Hematopoietic multipotent progenitor cell (in vitro differentiated cells): ENCODE measurements at places on chromosomes 16 and 17. TPM values are rescaled to one million over a fixed set of nuclear protein-coding genes. Genes with fewer than 3 reads are reported as not detected.

GRCh38 chr17:34874478-34874877 is 86.8 kb downstream of the CCT6B start:
- DNase-seq, result no peak

DNA sequence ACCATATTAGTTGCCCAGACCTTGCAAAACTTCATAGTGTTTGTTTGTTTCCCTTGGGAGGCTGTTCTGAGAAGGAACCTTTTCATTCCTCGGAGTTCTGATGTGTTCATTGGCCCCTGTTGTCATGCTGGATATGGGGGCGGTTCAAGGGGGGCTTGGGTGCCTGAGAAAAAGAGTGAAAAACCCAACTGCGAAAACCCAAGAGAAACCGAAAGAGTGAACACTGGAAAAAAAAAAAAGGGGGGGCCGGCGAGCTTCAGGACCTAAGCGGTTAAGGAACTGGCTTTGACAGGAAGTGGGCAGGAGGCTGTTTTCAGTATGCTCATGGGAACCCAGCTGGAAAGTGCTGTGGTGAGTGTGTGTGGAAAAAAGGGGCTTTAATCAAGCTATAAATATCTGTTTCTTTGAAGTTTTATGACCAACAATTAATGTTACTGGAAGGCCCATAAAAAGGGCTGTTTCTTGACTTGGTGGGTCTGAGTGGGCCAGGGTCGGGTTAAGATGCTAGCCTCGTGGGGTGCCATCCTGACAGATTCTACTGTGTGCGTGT is 510.7 kb downstream of the MAF start:
- peak; percentile 97 for DNase-seq

DNA sequence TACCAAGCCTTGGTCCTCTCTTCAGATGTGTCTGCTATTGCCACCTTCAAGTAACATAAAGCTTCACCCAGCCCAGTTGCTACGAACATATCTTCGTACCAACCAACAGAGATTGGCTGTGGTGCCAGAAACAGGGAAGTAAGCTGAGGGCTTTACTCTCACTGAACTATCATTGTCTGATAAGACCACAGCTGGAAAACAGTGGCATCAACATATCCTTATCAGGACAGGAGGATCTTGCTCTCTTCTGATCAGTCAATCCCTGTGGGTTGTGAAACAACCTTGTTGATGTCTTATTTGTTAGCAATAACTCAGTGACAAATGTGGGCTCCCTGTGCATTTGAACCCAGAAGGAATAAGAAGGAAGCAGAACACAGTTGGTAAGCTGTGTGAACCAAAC is 446.3 kb upstream of the MAF start:
- DNase-seq, result no peak

GRCh38 chr17:76905836-76906235 is 37.6 kb downstream of the MGAT5B start:
- DNase-seq, result no peak

GRCh38 chr17:36674278-36674650 is 72.9 kb downstream of the MRM1 start:
- DNase-seq, result no peak

- no peak for DNase-seq
Measured at GRCh38 chr17:82225368-82226029, 3.3 kb upstream of the SLC16A3 start.

DNA sequence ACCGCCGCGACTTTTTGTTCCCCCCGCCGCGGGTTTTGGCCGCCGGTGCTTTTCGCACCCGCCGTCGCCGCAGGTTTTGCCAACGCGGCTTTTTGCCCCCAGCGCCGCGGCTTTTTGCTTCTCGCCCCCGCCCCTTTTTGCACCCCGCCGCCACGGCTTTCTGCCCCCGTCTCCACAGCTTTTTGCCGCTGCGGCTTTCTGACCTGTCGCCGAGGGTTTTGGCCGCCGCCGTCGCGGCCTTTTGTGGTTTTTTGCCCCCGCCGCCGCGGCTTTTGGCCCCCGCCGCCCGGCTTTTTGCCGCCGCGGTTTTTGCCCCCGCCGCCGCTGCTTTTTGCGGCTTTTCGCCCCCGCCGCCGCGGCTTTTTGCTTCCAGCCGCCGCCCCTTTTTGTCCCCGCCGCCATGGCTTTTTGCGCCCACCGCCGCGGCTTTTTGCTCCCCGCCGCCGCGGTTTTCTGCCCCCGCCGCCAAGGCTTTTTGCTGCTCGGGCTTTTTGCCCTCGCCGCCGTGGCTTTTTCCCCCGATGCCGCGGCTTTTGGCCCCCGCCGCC is 151.1 kb downstream of the KCNJ18 start:
- no peak for DNase-seq

- DNase-seq, result no peak
Measured at GRCh38 chr16:68003031-68003430, 3.7 kb upstream of the DPEP2 start.

DNA sequence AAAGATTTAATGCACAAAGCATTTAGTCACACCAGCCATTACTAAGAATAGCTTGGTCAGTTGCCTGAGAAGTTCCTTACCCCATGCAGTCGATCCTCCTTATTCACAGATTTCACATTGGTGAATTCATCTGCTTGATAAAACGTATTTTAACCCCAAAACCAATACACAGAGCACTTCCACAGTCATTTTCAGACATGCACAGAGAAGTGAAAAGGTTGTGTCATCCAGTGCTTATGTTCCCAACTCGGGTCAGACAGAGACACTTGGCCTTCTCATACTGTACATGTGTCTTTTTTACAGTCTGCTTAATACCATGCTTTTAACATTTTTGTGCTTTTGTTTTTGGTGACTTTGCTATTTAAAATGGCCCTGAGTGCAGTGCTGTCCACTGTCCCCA is 219.7 kb downstream of the SPECC1 start:
- DNase-seq, result no peak

DNA sequence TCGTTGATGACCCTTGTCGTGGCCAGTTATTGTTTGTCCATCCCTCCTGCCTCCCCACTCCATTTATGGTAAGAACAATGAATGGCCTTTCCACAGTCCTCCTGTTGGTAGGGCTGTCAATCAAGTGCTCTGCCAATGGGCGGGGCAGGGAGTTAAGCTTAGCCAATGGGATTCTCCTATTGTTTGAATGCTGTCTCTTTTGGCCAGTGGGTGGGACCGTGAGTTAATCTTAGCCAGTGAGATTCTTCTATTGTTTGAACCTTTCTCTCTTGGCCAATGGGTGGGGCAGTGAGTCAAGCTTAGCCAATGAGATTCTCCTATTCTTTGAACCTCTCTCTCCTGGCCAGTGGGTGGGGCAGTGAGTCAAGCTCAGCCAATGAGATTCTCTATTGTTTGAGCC is 85.4 kb downstream of the IRX3 start:
- DNase-seq, result no peak

- no peak for DNase-seq
Measured at GRCh38 chr16:13621639-13622038, 298.3 kb upstream of the ERCC4 start.

DNA sequence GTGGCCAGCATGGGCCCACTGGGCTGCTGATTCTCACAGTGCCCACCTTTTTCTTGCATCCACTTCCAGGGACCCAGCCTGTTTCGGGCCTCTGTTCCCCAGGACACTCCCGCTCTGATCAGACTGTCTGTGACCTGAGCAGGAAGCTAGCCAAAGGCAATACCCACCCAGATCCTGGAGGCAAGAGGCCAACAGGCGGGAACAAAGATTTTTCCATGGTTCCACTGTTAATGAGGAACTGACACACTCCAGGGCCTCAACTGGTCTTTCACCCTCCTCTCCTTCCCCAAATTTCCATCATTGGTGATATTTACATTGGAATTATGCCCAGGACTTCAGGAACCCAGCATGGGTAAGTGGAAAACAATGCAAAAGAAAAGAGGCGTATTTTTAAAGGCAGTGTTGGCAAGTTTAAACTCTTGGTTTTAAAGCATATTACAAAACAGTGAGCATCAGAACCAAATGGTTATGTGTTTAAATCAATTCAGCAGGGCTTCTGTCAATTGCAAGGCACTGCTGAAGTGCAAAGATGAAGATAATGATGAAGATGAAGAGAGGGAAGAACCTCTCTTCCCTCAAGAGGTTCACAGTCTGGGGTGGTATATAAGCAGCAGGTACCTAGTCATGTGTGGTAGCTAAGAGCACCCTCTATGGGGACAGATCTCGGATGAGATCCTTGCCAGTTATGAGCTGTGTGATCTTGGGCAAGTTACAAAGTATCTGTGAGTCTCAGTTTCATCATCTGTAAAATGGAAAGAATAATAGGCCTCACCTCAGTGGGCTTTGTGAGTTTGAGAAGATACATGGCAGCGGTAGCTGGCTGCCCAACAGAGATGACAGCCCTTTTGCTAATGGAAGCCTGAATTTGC is 14.4 kb upstream of the ATP2A3 start:
- no peak for DNase-seq

DNA sequence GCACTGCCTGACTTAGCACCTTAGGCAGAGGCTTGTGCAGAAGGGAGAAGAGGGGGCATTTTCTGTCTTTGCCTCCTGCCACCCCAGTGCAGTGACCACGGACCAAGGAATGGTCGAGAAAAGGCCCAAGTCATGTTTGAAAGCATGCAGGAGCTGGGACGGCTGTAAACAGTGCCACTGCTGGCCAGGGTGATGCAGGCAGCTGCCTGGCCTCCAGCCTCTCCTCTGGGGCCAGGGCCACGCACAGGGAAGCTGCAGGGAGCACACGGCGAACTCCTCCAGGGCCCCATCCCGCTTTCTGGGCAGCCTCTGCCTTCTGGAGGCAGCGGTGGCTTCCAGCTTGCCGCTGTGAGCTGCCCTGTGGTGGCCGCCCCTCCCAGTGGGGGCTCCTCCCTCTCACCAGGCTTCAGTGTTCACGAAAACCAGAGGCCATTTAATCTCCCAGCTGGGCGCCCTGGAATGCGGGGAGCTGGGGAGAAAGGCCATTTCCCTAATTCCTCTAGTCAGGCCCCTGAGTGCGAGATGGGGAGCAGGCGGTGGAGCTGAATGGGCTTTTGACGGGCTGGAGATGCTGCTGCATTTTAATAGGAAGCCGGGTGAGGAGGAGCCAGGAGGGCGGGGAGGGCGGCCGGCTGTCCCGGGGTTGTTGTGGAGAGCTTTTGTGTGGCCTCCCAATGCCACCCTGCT is 28.7 kb upstream of the DNAI2 start:
- DNase-seq, result no peak

DNA sequence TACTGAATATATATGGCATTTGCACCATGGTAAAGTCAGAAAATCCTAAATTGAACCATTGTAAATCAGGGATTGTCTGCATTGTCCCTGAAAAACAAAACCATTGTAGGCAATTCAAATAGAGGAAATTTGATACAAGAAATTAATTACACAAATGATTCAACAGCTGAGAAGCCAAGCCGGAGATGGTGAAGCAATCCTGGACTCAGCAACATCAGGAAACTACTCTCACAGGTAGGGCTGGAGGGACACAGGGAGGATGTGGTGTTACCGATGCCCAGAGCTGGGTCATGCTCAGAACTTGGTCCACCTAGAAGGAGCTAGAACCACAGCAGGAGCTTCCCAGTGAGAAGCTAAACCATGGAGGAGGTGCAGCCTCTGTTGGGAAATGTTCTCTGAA is 18.5 kb upstream of the SCNN1B start:
- no peak for DNase-seq

DNA sequence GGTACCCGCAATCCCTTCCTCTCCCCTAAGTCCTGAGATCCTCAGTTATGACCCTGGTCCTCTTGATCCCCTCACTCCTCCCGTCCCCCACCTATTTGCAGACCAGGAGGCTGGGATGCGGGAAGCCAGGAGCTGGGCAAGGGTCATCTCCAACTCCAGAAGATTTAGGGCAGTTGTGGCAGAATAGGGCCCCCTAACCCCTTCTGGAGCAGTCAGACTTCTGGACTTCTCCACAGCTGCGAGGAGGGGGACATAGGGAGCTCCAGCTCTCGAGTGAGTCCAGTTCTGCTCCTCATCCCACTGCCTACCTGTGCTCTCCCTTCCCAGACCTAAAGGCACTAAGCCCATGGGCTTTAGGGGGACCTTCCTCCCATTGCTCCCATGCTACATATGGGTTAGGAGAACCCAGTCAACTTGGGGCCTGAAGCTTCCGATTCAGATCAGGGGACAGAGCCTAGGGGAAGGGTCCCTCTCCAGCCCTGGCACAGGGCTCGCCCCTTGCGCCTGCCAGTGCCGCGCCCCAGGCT is 1.3 kb downstream of the WNK4 start:
- DNase-seq, result no peak

GRCh38 chr17:28524476-28525424 is 18.6 kb downstream of the FOXN1 start:
- DNase-seq, result no peak

DNA sequence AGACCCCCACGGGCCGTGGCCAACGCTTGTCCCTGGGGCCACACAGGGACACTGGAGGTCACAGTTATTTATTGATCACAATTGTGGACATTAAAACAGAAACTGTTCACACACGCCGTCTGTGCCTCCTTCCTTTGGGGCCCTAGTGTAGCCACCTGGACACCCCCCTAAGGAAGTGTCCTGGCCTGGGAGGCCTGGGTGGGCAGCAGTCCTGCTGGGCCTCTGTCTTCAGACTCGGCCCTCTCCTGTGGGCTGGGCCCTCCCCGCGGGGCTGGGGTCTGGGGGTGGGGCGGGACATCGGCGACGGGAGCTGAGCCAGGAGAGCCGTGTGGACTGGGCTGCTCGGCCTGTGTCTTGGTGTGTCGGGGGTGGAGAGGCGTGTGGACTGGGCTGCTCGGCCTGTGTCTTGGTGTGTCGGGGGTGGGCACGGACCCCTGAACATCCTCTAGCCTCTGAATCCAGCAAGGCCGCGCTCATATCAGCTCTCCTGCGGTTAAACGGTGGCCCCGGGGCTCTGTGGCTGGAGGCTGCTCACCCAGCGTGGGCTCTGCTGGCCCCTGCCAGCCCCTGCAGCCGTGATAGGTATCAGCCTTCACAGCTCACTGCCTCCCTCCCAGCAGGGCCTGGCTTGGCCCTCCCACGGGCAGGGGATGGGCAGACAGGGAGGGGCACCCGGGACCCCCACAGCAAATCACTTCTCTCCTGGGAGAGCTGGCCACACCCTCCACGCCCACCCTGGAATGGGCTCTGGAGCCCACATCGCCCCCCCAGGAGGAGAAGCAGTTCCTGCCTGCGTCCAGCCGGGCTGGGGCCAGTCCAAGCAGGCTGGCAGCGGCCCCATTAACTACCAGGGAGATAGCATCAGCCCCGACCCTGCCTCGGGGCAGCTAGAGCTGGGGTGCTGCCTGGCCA is 1.1 kb upstream of the NHLRC4 start:
- DNase-seq, result no peak

GRCh38 chr17:72843591-72843990 is 248.9 kb downstream of the SLC39A11 start:
- DNase-seq, result no peak

Gene BAIAP3
- total RNA-seq, result 27.7 TPM

Gene OTOA
- total RNA-seq, result under 0.01 TPM

Gene ASGR1
- 7.3 TPM for total RNA-seq

Gene ALKBH5
- 104 TPM for total RNA-seq

Gene CCL4L2
- total RNA-seq, result not detected

Gene CTRL
- 2.2 TPM for total RNA-seq

Gene CSH1
- total RNA-seq, result not detected

Gene KRT13
- total RNA-seq, result not detected

Gene ATP1B2
- not detected for total RNA-seq

Gene ACE
- 14.5 TPM for total RNA-seq

Gene ARSG
- total RNA-seq, result 1.1 TPM
